CD4-positive, alpha-beta T cell treated with Interleukin-4 for 1 hour (primary cell): ENCODE measurements at places on chromosomes 16 and 17.
A peak's percentile ranks its signal among the peaks of the same experiment; 100 is the strongest.

- no peak for DNase-seq
These were observed 35.0 kb downstream of the USP32 start for GRCh38 chr17:60356940-60357339.

DNA sequence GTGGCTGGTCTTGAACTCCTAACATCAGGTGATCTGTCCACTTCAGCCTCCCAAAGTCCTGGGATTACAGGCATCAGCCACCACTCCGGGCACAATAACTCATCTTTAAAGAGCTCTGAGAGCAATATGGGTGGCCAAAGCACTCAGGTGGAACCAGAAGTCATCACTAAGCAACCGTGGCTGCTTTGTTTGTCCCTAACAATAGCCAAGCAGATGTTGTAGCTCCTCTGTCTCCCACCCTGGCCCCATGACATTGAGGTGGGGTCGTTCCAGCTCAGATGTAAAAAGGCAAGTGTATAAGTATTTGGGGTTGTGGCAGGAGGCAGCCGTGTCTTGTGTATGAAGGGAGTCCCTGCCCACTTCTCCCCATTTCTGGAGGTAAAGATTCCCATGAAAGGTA, 3.7 kb upstream of the SCIMP start:
- peak; percentile 41 for DNase-seq

GRCh38 chr16:57764341-57765159, 29.0 kb downstream of the KATNB1 start:
- peak; percentile 30 for DNase-seq

- DNase-seq: no peak
These were observed 50.9 kb downstream of the IL21R start for GRCh38 chr16:27452569-27453493.

DNA sequence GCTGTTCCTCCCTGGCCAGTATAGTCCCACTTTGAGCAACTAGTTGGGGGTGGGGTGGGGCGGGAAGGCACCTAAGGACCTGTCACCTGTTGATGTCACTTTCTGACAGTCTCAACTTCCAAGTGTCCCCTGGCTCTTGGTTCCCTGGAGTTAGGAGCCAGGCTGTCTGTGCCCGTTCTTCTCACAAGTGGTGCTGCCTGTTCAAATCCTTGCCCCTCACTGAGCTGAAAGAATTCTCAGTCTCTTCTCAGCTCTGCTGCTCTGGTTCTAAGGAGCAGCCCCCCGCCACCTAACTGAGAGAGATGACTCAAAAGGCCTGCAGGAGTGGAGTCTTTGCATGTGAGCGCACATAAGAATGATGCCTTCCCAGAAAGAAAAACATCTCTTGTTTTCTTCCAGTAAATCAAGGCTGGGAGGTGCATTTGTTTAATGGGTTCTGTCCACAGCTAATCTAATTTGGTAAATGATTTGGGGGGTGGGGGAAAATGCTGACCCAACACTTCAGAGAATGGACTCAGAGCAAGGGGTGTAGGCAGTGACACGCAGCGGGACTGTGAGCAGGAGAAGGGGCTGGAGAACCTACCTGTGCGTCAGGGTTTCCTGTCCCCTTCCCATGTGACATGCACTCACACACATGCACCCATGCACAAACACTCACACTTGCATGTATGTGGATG, 78.2 kb upstream of the NLRP1 start:
- no peak for DNase-seq
